ENCODE measurements at places on chromosomes 7 and 10.

DNA sequence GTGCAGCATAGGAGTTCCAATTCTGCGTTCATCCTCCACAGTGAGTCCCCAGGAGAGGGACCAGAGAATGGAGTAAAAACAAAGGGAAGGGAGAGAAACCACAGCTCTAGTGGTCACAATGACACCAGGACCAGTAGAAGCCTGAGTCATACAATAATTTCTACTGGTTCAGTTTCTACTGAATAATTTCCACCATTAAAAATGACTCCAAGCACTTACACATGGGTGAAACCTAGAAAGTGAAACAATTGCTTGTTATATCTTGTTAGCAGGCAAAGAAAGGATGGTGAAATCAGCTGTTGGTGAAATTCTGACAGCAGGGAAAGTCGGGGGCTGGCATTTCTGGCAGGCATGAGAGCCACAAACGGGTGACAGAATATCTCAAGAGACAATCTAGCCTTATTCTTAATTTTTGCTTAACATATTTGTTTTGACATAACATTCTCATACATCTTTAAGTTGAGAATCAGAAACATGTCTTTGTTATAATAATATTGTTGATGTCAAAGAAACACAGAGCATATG, 1065.8 kb upstream of the C7orf33 start:
- no peak for DNase-seq

- no peak for DNase-seq
Measured at GRCh38 chr7:6432781-6433180, 15.0 kb downstream of the DAGLB start.

DNA sequence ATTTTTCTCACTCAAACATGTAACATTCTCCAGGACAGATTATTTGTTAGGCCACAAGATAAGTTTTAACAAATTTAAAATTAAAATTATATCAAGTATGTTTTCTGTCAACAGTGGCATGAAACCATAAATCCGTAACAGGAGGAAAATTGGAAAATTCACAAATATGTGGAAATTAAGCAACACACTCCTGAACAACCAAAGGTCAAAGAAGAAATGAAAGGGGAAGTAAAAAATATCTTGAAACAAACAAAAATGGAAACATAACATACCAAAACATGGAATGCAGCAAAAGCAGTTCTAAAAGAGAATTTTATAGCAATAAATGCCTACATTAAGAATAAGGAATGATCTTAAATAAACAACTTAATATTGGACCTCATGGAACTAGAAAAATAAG, 147.3 kb downstream of the ZEB1 start:
- DNase-seq: no peak

DNA sequence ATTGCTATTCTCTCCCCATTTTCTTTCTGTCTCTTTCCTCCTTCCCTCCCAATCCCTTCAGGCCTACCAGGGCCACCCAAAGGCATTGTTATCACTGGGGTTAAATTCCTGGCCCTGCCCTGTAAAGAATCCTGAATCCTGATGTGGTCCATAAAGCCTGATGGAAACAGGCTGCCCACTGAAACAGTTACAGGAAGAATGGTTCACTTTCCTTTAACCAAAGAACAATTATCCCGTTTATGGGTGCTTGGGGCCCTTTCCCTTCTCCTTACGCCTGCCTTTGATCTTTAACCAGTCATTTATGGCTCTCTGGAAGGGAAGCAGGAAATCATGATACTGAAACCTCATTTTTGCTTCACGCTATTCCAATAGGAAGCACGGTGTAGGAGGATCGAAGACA, 273.1 kb upstream of the NEBL start:
- DNase-seq: no peak

DNA sequence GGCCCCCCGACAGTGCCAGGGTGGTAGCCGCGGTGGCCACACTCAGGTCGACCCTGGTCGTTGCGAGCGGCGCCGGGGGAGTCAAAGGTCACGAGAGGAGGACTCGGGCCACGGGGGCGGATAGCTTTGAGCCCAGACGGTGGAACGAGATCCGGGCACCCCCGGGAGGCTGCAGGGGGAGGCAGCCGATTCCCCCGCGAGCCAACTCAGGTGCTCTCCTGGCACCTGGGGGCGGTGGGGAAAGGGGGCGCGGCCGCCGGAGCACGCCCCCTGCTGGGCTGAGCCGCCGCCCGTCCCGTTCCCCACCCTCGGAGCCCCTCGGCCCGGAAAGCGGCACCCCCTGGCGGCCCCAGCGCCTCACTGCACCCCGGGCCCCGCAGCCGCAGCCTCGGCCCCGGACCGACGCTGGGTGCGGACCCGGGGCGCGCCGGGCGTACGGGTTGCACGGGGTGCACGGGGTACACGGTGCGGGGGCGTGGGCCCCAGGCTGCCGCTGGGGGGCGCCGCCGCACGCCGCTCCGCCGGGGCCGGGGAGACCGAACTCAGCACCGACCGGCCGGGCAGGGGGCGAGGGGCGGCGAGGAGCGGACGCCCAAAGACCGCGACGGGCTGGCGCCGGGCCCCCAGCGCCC, 521 bp upstream of the NYAP1 start:
- peak; percentile 70 for DNase-seq

DNA sequence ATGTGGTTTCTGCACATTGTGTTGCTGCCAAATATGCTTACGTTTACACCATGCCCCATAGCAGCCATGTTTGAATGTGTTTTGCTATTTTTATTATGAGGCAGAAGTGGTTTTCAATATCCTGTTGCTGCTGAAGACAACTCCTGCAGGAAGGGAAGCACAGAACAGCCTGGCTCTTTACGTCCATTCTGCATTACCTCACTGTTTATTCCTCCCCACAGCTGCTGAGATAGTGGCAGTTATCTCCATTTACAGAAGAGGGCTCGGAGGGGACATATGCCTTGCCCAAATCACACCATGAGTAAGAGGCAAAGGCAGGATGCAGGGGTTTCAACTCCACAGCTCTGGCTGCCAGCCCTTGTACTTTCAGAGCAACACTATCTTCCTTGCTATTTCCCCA, 35.3 kb downstream of the PLPP4 start:
- DNase-seq: no peak

- peak; percentile 40 for DNase-seq
Measured at GRCh38 chr10:30510184-30510931, 76.4 kb downstream of the MAP3K8 start.

Data from activated CD8-positive, alpha-beta memory T cell treated with anti-CD3 and anti-CD28 coated beads for 48 hours (primary cell).